Coronary artery (tissue), 2 donors: ENCODE measurements at places on chromosomes 1 and 21.

- no peak for DNase-seq
Measured at GRCh38 chr1:225441314-225442122, 13.7 kb upstream of the LBR start.

GRCh38 chr21:23887725-23888306 is 1719.5 kb downstream of the MRPL39 start:
- no peak for DNase-seq

GRCh38 chr1:152998476-152998875 is 3.1 kb upstream of the SPRR3 start:
- no peak for DNase-seq

DNA sequence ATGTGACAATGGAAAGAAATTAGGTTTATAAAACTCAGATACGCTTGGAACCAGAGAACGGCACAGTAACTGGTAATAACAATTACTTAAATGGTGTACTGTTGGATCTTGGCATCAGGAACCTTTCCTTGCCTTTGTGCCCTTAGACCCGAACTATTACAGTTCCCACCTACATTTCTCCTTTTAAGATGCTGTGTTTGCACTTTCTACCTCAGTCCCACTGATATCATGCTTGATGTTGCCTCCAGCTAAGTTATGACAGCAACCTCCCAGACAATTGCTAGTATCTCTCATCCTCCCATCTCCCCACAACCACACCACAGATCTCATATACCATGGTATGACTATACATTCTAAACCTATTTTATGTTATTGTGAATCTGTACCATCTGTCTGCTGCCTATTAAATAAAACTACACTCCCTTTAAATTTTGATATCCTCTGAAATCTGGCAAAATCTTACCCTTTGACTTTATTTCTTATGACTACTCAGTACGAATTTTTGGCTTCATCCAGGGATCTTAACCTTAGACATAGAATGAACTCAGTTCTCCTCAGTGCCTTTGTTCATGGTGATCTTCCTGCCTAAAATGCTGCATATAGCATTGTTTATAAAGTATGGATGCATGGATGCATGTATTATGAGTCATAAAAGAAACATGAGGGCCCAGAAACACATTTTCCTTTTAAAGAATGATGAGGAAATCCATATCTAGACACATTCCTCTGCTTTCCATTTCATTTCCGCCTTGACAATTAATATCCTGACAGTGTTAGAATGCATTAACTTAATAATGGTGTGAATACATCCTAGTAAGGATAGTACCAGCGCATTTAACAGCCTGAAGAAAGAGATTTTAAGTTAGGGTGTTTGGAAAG is 64.1 kb downstream of the LRRC8D start:
- no peak for DNase-seq
